ENCODE measurements at places on chromosomes 13 and 19.
A peak's percentile ranks its signal among the peaks of the same experiment; 100 is the strongest.

DNA sequence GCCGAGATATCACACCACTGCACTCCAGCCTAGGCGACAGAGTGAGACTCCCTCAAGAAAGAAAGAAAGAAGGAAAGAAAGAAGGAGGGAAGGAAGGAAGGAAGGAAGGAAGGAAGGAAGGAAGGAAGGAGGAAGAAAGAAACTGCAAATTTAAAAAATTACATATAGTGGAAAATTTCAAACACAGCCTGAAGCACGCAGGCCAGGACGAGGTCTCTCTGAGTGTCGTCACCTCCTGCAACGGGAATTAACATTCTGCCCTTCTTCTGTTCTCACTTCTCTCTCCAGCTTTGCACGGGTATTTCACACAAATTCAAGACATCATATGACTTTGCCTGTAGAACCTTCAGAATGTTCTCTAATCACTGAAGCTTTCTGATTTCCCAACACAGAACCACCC lies 108.2 kb downstream of the GNG7 start:
- DNase-seq, result no peak

DNA sequence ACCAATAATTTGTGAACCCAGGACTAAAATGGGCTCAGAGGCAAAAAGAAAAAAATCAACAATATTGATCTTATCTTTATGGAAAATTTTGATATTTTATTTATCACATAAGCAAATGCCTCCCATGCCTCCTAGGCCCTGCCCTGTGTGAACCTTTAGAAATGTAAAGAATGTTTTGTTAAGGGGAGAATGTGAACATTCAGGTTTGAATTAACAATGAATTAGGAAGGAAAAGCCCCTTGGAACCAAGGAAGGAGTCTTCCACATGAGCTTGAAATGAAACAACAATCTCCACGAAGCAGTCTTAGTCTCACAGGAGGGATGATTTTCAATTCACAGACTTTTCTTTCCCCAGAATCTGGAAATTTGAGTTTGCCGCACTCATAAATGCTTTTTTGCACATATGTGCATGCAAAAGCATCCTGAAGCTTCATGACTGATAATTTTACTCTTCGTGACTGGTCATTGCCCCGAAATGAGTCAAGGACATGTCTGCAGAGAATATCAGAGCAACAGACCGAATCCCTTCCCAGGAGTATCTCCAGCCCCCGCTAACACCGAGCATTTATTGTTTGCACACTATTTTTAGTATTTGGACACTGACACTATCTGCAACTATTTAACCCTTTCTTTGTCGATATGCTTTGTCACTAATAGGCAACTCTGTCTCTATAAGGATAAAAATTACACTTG lies 135.2 kb downstream of the DCT start:
- no peak for DNase-seq

DNA sequence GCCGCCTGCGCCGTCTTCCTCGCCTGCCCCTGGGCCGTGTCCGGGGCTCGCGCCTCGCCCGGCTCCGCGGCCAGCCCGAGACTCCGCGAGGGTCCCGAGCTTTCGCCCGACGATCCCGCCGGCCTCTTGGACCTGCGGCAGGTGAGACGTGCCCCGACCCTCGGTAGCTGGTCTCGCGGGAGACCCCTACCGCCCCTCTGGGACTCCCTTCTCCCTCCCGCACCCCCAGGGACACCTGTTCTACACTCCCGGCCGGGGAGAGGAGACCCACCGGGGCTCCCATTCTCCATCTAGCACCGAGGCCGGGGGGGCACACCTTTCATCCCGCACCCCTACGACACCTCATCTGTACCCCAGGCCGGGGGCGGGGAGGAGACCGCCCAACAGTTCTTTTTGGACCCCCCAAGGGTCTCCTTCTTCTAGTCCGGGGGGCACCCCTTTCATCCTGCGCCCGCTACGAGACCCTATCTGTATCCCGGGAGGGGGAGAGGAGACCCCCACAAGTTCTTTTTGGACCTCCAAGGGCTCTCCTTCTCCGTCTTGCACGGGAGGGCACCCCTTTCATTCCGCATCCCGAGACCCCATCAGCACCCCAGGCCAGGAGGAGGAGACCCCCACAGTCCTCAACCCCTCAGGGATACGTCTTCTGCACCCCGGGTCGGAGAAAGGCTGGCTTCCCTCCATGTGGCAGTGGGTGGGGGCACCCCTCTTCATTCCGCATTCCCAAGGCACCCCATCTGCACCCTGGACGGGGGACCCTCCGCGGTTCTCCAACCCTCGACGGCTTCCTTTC lies 533 bp downstream of the TNFSF9 start:
- DNase-seq, result no peak

DNA sequence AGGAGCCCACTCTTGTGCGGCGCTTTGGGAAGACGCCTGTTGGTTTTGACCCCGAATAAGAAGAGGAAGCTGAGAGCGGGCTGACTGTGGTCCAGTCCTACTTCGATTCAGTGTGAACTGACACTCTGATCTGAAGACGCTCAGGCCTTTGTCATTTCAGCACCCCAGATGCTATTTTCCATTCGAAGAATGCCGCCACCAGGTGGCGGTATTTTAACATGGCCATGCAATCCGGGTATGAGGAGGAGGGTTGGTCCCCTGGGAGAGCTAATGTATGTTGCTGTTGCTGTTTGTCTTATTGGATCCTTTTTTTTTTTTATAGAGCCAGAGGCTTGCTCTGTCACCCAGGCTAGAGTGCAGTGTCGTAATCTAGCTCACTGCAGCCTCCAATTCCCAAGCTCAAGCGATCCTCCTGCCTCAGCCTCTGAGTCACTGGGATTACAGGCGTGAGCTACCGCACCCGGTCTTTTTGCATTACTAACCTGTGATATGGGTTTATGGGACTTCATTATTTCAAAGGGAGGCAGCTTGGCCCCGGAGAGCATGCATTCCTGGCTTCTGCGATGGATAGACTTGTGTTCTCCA lies 803 bp upstream of the TIMM44 start:
- DNase-seq, result peak; percentile 78

DNA sequence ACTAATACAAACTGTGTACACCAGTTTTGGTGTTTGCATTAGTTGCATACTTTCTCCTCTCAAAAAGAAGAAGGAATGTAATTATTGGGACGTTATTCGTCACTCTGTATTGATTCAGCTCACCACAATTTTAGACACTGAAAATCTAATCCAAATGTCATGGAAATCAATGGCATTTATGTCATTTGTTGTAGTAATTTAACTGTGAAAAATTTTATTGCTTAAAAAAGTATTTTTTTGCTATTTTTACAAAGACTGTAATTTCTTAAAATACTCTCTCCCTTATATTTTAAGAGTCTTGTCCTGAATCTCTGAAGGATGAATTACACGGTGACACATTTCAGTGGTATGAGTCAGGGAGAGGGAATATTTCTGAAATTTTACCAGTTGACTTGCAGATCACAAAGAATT lies 2117.6 kb downstream of the PCDH9 start:
- no peak for DNase-seq

DNA sequence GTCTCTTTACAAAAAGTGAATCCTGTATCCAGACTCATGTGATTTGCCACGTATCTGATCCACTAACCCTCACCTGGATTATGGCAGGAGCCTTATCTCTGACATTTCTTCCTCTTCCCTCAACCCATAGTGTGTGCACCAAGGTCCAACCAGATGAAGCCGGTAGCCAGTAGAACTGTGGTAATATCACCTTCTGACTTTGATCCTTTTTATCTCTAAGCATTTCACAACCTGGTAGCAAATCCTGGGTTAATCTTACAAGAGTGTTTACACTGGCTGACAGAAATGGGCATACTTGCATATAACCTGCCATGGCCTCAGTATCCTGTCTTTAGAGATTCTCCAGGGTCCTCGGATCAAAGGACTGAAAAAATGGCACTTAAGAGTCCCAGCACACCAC lies 1.9 kb downstream of the ZNF417 start:
- no peak for DNase-seq

DNA sequence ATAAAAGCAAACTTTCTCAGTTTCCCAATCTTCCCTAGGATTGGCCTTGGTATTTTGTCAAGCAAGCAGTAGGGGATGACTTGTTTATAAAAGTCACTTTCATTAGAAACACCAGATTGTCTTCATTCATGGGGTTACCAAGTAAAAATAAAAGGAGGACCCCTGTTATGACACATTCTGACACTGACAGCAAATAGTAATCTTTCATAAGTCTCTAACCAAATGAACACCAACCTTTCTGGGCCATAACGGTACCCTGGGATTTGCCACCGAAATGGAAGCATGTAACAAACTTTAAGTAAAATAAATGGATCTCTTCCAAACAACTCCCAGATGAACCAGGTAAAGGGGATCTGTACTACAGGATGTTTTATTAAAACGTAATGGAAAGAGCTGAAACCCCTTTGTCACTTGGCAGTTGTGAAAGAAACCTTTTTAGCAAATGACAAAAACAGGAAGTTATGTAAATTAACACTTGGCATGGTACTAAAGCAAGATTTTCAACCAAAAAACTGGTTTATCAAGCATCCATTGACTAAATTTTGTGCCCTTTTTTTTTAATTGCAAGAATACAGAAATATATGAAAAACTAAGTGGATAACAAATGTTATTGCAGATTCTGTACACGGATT lies 335.6 kb downstream of the RBM26 start:
- DNase-seq, result no peak

GRCh38 chr19:53466726-53467484 lies 628 bp upstream of the ZNF813 start:
- no peak for DNase-seq

DNA sequence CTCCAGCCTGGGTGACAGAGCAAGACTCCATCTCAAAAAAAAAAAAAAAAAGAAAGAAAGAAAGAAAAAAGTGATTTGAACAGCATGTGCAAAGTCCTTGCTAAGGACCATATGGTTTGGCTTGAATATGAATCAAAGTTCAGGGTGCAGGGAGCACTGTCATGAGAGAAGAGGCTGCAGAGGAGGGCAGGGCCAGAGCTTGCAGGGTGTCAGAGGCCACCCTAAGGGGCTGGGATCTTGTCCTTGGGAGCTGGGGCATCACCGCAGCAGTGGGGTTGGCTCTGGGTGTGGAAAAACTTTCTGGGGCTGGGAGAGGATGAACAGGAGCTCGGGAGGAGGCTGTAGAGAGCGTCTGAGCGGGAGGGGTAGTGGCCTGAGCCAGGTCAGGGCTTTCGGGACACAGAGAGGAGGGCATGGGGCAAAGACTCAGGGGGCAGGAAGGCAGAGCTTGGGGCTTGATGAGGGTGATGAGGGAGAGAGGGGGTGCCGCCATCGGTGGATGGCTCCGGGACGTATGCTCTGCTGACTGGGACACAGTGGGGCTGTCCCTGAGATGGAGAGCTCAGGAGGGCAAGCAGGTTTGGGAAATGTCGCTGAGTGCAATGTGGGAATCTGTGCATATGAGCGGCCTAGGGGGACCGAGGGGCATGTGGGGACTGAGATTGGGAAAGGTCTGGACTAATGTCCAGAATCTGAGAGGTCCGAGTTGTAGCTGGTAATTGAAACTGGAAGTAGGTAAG lies 3.0 kb downstream of the TRPM4 start:
- DNase-seq, result no peak

DNA sequence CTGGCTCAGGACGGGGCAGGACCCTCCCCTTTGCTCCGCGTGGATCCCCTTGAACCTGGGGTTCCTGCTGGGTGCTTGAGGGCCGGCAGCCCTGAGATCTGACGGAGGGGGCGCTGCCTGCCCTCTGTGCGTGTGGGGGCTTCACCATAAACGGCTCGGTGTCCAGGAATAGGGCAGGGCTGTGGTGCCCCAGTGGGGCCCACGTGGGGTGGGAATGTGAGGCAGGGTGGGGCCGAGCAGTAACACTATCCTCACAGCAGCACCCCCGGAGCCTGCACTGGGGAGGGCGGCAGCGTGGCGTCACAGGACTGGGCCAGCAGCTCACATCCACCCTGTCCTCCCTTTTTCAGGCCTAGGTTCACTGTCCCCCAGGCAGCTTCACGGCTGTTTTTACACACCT lies 38.0 kb downstream of the GAS6 start:
- no peak for DNase-seq

GRCh38 chr19:13044231-13044836 lies 49.1 kb downstream of the NFIX start:
- DNase-seq, result no peak

GRCh38 chr13:114261328-114261965 lies 20.0 kb upstream of the UPF3A start:
- no peak for DNase-seq

- DNase-seq, result peak; percentile 40
Measured at GRCh38 chr19:11767633-11768133, 883 bp downstream of the ZNF441 start.

DNA sequence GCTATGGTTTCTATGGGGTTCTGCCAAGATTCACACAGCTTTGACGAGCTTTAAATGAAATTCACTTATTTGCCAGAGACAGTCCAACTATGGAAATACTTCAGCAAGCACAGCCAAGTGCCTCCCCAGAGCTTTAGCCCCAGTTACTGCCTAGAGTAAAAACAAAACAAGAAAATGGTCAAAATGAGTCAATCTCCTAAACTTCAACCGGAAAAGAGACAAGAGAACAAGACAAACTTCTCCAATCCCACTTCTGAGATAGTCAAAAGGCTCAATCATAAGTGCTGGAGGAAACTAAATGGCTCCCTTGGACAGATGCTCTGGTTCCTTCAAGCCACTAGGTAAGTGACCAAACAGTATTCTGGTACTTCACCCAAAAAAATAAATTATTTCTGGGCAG lies 65.8 kb downstream of the KATNAL1 start:
- no peak for DNase-seq

GRCh38 chr19:44496711-44497110 lies 3.6 kb downstream of the ZNF180 start:
- DNase-seq, result no peak

DNA sequence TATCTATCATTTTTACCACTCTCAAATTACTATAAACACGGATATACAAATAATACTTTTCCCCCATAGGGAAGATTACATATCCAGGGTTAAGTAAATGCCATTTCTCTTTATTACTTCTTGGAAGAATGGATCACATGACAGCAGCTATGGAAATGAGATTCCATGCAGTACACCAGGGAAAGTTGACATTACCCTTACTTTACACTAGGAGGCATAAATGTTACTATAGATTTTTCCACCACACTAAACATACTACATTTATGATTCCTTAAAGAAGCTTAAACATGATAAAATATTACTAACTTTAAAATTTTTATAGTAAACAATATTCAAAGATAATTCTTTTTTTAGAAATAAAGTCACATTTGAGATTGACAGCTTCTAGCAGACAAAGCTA lies 611.4 kb downstream of the PCDH9 start:
- no peak for DNase-seq

GRCh38 chr13:67275351-67275960 lies 45.3 kb upstream of the PCDH9 start:
- no peak for DNase-seq

DNA sequence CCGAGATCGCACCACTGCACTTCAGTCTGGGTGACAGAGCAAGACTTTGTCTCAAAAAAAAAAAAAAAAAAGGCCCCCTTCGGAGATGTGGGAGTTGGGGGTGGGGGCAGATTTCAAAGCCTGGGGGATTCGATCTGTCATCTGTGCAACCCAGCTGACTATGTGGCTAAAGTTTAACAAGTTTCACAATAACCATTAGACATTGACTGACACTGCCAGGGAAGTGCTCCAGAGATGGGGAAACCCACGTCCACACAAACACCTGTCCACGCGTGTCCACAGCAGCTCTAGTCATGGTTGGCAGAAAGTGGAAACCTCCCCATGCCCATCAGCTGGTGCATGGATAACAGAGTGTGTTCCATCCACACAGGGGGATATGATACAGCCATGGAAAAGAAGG lies 37.6 kb upstream of the HOMER3 start:
- DNase-seq, result no peak
